ENCODE measurements at places on chromosomes 11 and 22. TPM values are rescaled to one million over a fixed set of nuclear protein-coding genes. Genes with fewer than 3 reads are reported as not detected.

OR8G5 gene
- not detected for total RNA-seq

SLC22A12 gene
- total RNA-seq = not detected

ANO9 gene
- total RNA-seq = 1.6 TPM

C11orf97 gene
- not detected for total RNA-seq

FAM83F gene
- total RNA-seq = 2.2 TPM

SLN gene
- total RNA-seq = 669 TPM

LIF gene
- 0.94 TPM for total RNA-seq

P4HA3 gene
- 0.31 TPM for total RNA-seq

ASRGL1 gene
- 7.8 TPM for total RNA-seq

LMNTD2 gene
- 0.58 TPM for total RNA-seq

BDNF gene
- 0.08 TPM for total RNA-seq

MAP6 gene
- total RNA-seq = 5.6 TPM

PRR33 gene
- 0.50 TPM for total RNA-seq

FOLR1 gene
- total RNA-seq = not detected
